ENCODE measurements at places on chromosomes 3 and 15. TPM values are rescaled to one million over a fixed set of nuclear protein-coding genes. Genes with fewer than 3 reads are reported as not detected.

- no peak for DNase-seq
Observed at GRCh38 chr15:71577071-71577470, 233.3 kb upstream of the NR2E3 start.

- DNase-seq, result no peak
Observed at GRCh38 chr15:32683906-32684584, 33.8 kb upstream of the GREM1 start.

- no peak for DNase-seq
Observed at GRCh38 chr3:42269647-42270046, 3.7 kb upstream of the CCK start.

DNA sequence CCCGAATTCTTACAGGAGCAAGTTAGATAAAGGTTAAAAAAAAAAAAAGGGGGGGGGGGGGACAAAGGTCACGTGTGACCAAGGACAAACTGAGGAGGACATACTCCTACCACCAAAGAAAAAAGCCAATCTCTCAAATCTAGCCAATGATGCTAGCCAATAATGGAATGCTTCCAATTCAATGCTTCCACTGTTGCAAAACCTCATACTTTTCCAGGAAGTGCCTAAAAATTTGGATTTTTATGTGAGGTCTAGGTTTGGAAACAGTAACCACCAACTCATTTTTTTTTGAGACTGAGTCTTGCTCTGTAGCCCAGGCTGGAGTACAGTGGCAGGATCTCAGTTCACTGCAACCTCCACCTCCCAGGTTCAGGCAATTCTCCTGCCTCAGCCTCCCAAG lies 11.4 kb downstream of the MSL2 start:
- no peak for DNase-seq

DNA sequence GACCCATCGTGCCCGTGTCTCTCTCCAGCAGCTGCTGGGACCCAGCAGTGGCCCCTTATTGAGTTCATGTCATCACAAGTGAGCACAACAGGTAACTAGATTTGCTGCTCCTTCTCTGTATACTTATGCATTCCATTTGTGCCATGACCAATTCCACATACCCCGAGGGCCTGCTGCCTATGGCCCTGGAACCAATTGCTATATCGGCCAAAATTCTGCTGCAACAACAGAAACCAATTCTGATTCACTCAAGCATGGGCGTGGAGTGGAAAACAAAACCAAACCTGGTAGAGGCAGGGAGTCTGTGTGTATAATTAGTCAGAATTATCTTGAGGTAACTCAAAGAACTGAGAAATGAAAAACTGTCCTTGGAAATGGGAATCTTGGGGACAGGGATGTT lies 516.6 kb downstream of the EPHB1 start:
- DNase-seq, result no peak

- no peak for DNase-seq
Observed at GRCh38 chr3:39707314-39707909, 102.0 kb upstream of the MYRIP start.

DNA sequence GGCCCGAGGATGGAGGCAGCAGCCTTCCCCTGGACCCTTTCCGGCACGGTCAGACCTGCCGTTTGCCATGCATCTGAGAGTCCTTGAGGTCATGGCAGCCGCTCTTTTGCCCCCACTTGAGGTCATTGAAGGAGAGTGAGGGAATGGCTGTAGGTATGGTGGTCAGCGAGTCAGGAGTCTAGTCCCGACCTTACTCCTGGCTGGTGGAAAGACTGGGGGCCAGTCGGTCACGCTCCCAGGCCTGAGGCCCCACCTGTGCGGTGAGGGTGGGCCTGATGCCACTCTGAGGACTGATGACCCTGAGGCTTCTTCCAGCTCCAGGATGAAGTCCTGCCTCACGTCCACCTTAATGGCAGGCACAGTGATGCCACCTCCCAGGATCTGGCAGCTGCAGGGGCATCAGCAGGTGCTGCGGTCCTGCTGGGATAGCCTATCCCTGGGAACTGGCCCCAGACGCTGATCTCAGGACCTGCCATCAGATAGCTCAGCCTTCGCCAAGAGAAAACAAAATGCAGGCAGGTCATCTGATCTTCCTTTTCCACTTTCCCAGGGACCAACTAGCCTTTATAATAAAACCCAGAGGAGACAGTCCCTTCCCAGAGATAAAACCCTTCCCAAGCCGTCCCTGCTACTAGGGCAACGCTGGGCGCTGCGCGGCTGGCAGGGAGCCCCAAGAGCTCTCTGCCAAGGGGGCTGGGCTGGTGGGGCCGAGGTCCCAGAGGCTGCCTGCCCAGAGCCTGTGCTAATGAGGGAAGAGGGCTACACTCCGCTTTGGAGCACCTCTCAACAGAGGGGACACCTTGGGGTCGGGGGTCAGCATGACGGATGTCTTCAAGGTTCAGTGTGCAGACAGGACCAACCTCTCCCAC lies 42.2 kb downstream of the TM2D3 start:
- DNase-seq, result no peak

Gene GOLGA8T
- total RNA-seq, result 0.30 TPM

Gene LPCAT4
- total RNA-seq, result 4.0 TPM

Gene CHST13
- 43.8 TPM for total RNA-seq

Gene ACKR4
- total RNA-seq, result not detected

Gene C2CD4A
- total RNA-seq, result 0.50 TPM

Gene RYK
- total RNA-seq, result 14.2 TPM

All from left lobe of liver (tissue), 2 donors.